Natural killer cell (primary cell): ENCODE measurements at places on chromosomes 5 and 9. TPM values are rescaled to one million over a fixed set of nuclear protein-coding genes. Genes with fewer than 3 reads are reported as not detected.

GRCh38 chr9:92617195-92617813 lies 52.6 kb downstream of the IPPK start:
- DNase-seq: no peak

GRCh38 chr9:90343366-90343765 lies 299.3 kb downstream of the DIRAS2 start:
- DNase-seq: no peak

DNA sequence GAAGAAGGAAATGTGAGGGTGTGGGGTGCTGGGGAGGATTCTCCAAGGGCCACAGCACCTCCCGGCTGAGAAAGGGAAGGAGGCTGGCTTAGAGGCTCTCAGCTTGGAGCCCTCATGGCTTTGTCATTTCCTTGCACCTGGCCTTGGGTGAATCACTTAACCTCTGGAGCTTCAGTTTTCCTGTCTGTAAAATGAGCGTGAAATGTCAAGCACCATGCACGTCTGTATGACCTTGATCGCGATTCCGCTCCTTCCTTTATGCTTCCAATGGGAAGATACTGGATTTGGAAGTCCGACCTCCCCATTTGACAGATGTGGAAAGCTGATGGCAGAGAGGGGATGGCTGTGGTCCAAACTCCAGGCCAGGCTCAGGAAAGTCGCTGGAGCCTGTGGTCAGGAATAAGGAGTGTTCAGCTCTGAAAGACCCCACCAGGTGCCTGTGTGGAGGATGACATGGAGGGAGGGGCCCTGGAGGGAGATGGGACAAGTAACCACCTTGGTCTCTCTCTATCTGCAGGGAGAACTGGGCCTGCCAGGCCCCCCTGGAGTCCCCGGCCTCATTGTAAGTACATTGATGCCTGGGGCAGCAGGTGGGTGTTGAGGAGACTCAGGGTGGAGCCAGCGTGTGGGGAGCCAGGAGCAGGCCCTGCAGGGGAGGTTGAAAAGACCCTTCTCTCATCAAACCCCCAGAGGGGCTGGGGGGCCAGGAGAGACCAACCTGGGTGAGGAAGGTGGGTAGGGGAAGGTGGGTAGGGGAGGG lies 66.5 kb downstream of the COL27A1 start:
- no peak for DNase-seq

Gene MATR3
- total RNA-seq: 297 TPM

Gene ELOVL7
- 2.6 TPM for total RNA-seq

Gene OR1Q1
- not detected for total RNA-seq

DNA sequence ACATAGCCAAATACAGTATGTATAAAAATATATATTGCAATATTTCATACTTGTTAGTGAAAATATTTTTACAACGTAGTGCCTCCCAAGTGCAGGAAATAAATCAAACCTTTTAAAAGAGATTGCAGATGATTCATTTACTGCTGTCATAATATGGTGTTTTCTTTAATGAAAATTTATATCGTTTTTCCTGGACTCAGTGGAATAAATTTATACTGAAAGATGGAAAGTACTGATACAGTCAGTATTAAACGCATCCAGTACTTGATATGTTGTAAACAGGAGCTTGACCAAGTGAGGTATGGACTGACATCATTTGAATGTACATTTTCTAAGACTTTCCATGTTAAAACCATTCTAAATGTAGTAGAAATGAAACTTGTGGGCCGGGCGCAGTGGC lies 143.4 kb upstream of the ZNF608 start:
- no peak for DNase-seq

Gene IL4
- total RNA-seq: 8.1 TPM

Gene VCAN
- 2.3 TPM for total RNA-seq

DNA sequence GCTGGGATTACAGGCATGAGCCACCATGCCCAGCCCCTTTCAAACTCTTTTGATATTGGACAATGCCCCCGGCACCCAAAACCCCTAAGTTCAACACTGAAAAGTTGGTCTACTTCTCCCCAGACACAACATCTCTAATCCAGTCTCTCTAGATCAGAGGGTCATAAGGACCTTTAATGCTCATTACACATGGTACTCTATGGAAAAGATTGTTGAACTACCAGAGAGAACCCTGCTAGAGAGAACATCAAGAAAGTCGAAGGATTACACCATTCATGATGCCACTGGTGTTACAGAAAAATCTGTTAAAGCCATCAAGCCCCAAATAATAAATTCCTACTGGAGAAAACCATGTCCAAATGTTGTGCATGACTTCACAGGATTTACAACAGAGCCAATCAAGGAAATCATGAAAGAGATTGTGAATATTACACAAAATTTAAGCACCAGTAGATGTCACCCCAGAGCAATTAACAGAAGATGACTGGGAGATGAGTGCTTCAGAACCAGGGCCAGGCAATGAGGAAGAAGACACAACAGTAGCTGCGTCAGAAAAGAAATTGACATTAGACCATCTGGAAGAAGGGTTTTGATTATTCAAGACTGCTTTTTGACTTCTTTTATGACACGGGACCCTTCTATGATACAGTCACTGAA lies 28.3 kb upstream of the NIPAL4 start:
- no peak for DNase-seq

DNA sequence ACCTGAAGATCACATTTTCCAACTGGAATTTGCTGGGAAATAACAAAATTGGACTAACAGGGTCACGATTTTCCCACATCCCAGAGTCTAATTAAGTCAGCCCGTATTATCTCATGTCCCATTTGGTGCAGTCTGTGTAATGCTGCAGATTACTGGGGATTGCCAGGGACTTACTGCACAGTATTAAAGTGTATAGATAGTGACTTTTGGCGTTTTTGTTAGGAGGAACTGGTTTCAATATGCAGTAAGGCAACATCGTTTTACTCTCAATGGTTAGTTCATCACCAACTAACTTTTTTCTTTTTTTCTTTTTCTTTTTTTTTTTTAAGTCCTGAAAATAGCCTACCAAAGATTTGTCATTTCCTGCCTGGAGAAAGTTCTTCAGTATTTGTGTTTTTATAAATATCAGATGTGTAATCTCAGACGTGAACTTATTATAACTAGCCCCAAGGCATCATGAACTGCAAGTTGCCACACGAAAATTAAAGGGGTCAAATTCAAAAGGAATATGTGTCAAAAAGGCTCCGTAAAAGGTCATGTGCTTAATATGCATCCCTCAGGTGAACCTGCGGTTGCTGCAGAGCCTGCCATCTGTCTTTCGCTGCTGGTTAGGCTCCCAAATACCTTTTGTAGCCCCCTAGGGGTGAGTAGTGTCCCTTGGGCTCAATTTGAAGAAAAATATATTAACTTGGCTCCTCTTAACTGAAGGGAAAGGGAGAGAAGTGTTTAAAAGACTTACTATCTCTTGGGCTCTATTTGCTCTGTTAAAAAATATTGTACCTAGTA lies 176.7 kb upstream of the ADAMTSL1 start:
- DNase-seq: no peak

DNA sequence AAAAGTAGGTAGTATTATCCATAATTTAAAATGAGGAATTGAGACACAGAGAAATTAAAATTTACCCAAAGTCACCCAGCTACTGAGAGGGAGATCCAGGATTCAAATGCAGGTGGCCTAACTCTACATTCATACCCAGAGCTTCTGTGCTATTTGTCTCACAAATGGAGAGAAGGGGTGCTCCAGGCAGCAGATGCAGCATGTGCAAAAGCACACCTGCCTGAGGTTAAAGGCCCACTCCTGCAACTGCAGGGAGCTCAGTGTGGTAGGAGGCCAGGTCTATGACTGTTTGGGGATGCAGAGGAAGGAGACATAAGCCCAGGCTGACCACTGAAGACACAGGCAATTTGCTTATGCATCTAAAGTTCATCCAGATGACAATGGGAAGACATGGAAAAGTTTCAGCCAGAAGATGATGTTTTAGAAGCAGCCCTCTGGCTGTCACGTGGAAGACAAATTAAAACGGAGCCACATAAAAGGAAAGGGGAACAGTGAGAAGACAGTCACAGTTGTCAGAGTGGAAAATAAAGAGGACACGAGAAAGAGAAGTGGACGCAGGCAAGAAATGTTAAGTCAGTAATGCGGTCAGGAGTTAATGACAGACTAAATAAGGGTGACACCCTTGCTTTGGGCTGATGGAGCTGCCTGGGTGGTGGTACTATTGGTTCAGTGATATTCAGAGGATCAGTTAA lies 214.7 kb downstream of the EBF1 start:
- DNase-seq: no peak

- no peak for DNase-seq
Measured at GRCh38 chr5:99059685-99060084, 130.9 kb upstream of the CHD1 start.

- DNase-seq: no peak
Measured at GRCh38 chr5:141747152-141748141, 65.4 kb upstream of the ARAP3 start.

Gene LRRC19
- not detected for total RNA-seq

GRCh38 chr5:142813220-142813619 lies 43.0 kb downstream of the ARHGAP26 start:
- DNase-seq: no peak

DNA sequence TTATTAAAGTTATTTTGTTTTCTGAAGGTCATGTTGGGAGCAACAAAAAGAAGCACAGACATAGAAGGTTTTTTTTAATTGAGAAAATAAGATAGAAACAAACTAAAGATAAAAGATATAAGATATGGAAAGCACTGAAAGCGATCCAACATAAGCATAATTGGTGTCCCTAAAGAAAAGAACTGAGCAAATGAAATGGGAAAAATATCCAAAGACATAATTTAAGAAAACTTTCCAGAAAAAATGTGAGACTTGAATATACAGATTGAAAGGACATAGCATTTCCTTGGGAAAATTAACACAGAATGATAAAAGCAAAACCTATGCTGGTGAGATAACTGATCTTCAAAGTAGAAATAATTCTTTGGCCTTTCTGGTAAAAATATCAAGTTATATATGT lies 289.3 kb downstream of the KIAA0825 start:
- no peak for DNase-seq

DNA sequence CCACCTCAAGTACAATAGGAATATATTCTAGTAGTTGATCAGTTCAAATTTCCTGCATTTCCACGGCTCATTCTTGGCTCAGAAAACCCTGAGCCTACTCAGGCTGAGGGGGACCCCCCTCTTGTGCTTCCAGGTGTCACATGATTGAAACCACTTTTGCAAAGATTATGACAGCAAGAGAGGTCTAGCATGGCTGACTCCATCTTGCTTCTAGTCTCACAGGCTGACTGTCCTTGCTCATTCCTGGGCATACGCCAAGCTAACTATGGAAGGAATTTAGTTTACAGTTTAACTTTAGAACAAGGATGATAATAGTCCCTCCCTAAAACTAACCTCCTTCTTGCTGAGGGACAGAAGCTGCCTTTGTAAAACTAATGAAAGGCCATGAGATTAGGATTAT lies 154.1 kb downstream of the SNX18 start:
- no peak for DNase-seq

Gene PTGER4
- total RNA-seq: 112 TPM

Gene IQGAP2
- 207 TPM for total RNA-seq

Gene DPYSL3
- total RNA-seq: not detected

DNA sequence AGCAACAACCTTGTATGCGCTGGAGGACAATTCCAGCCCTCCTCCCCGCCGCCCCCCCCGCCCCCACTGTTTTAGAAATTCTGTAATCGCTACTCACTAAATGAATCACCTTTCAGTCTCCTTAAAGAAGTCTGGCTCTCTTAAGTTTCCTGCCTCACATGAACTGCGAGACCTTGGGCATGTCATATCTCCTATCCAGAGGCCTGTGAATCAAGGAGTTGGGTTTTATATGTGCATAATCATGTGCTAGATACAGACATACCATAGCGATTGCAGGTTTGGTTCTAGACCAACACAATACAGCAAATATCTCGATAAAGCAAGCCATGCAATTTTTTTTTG lies 337 bp upstream of the DMAC1 start:
- DNase-seq: no peak

- DNase-seq: no peak
Measured at GRCh38 chr9:13806714-13807113, 507.2 kb downstream of the NFIB start.

- DNase-seq: no peak
Measured at GRCh38 chr5:134450374-134450773, 38.7 kb upstream of the CDKN2AIPNL start.

DNA sequence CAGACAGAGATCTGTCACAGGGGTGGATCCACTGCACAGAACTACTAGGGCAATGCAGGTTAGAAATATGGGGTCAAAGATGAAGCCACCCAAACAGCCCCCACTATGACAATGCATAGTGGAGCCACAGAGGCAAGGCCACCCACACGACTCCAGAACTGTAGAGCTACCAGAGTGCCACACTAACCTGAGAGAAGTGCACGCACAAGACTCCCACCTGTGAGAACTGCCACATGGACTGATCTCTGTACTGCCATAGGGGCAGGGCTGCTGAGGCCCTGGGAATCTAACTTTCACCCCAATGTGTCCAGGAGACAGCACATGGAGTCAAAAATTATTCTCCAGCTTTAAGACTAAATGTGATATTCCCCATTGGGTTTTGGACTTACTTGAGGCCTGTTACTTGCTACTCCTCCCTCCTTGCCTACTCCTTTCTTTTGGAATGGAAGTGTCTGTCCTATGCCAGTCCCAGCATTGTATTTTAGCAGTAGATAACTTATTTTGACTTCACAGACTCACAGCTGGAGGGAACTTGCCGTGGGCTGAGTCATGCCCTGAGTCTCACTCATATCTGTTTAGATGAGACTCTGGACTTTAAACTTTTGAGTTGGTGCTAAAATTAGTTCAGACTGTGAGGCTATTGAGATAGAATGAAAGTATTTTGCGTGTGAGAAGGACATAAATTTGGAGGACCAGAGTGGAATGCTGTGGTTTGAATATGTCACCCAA lies 853.3 kb downstream of the MAT2B start:
- DNase-seq: no peak

DNA sequence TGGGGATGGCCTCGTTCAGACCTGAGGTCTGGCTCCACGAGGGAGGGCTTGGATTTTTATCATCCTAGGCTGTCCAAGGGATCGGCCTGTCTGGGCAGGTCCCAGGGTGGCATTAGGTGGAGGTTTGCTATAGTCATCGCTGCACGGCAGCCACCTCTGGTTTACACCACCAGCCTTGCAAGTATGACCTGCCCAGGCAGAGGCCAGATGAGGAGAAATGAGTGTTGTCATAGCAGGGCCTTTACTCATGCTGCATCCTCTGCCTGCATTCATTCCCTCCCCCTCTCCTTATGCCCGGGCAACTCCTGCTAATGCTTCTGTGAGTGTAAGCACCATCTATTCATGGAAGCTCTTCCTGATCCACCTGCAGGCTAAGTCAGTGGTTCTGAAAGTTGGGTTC lies 15.3 kb upstream of the NDST1 start:
- no peak for DNase-seq
